ENCODE measurements at places on chromosomes 16 and 17.

- no peak for DNase-seq
Observed at GRCh38 chr17:65130832-65131231, 6.3 kb upstream of the RGS9 start.

GRCh38 chr17:67680445-67681224, 37.1 kb upstream of the NOL11 start:
- DNase-seq: no peak

DNA sequence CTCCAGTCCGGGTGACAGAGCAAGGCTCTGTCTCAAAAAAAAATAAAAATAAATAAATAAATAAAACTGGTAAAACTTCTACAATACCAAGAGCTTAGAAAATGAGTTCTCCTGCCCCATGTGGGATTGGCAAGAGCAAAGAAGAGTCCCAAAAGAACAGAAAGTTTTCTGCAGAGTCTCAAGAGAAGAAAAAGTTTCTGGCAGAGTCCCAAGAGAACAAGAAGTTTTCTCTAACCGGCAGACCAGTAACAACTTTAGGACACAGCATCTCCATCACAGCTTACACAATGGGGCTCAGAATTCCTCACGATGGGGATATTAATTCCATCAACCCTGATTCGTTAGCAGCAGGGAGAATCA, 1.1 kb downstream of the SLC39A11 start:
- no peak for DNase-seq

DNA sequence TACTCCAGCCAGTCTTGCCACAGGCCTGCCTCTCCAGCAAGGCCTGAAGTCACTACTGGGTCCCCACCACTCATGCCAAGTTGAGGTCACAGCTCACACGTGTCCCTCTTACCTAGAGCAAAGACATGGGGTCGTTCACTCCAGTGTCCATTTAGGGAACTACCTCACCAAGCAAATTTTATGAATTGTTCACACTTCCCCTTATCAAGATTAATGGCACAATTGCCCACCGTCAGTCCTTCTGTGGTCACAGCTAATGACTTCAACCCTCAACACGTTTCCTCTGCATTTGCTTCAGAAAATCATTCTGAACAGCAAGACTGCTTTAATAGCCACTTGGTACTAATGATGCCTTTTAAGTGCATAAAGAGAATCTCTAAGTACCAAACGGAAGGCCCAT, 14.6 kb downstream of the IRX6 start:
- DNase-seq: no peak

DNA sequence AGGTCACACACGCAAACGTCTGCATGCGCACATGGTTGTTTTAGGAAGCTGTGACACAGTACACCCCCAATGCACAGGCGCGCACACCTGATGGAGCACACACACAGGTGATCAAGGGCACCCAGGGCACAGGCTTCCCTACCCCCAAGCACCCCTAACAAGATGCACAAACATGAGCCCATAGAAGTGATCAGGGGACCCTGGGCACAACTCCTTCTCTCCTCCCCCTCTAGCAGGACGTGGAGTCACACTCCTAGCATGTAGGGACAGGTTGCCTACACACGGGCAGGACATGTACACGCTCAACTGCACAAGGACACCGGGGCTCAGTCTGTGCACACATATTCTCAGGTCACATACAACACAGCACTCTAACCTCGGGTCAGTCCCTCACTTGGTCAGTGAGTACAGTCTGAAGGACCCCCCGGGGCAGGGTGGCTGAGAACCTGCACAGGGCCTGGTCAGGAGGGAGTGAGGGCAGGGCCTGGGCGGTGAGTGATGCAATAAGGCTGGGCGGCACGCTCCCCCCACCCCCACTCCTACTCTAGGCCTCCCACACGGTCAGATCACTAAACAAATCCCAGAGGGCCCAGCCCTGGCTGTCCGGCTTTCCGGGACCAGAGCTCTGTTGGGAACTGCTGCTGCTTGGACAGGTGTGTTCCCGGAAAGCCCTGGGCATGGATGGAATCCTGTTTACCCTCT, 751 bp upstream of the DOC2B start:
- no peak for DNase-seq

- DNase-seq: no peak
Observed at GRCh38 chr16:89505204-89506112, 2.7 kb upstream of the SPG7 start.

DNA sequence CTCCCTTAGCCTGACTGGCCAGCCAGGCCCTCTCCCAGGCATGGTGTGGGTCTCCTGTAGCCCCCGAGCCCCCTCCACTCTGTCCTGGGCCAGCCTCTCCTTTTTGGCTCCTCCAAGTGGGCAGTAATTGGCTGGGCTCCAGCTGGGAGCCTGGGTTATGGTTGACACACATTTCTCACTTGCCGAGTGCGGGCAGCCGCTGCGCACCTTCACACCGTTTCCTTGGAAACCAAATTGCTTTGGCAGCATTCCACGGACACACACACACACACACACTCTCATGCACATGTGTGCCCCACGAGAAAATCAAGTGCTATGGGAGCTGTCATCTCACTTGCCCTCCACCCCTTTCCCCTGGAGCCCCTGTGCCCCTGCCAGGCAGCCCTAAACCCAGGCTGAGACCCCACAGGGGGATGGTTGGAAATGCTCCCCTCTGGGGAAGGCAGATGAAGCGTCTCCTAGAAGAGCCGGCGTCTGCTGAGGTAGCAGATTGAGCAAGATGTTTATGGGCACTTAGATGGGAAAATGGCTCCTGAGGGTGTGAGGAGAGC, 402.7 kb upstream of the TNRC6C start:
- DNase-seq: no peak

DNA sequence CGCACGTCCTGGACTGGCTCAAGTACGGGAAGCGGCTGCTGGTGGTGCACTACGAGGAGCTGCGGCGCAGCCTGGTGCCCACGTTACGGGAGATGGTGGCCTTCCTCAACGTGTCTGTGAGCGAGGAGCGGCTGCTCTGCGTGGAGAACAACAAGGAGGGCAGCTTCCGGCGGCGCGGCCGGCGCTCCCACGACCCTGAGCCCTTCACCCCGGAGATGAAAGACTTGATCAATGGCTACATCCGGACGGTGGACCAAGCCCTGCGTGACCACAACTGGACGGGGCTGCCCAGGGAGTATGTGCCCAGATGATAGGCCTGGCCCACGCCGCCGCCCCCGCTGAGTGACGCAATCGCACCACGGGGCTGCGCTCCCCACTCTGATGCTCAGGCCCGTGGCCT, 50.2 kb downstream of the WSCD1 start:
- peak; percentile 39 for DNase-seq

DNA sequence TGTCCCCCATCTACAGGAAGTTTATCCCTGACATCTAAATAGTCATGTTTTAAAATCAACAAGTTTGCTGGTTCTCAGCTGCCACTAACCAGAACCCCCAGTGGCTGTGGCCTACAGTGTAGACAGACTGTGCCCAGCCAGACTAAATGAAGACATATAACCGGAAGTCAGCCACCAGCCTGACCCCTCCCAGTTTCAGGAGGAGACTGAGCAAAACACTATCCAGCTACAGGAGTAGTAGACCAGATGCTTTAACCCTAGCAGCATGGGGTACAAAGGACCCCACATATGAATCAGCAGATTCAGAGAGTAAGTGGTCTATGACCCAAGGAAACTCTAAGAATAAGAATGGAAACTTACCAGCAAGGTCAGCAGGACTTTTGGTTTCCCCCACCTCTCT, 83.4 kb downstream of the HIC1 start:
- DNase-seq: no peak

GRCh38 chr16:47051031-47051430, 77.6 kb upstream of the DNAJA2 start:
- DNase-seq: no peak

- DNase-seq: no peak
Observed at GRCh38 chr16:84043486-84044117, 1.0 kb upstream of the SLC38A8 start.

DNA sequence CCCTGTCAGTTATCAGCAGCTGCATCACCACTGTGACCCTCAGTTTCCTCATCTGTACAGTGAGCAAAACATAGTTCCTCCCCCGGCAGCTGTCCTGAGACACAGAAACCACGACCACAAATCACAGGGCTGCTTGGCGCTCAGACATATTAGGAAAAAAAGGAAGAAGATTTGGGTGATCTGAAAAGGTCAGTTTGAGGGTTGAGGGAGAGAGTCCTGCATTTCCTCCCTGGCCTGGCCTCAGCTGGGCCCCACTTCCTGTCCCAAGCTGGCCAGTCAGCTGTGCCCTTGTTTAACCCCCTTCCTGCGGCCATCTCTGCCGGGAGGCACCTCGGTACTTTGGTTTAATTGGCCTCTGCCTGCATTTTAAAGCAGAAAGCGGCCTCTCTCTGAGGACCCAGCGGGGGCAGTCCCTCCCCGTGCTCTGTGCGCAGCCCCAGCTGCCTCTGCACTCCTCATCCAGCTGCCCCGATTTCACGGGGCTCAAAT, 24.0 kb upstream of the CIBAR2 start:
- no peak for DNase-seq

DNA sequence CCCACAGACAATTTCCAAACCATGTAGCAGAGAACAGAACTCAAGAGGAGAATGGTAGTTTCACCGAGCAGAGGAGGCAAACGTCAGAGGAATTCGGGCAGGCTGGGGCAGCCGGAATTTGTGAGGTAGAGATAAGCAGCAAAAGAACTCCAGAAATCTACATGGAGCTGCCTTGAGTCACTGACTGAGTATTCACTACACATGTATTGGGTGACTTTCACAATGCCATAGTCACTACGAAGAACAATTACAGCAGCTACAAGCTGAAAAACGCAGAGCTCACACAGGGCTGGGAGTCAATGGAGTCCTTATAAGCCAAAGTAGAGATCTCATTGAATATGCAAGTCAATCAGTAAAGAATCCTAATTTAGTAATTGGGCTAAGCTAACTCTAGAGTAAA, 13.4 kb downstream of the CMC2 start:
- no peak for DNase-seq

DNA sequence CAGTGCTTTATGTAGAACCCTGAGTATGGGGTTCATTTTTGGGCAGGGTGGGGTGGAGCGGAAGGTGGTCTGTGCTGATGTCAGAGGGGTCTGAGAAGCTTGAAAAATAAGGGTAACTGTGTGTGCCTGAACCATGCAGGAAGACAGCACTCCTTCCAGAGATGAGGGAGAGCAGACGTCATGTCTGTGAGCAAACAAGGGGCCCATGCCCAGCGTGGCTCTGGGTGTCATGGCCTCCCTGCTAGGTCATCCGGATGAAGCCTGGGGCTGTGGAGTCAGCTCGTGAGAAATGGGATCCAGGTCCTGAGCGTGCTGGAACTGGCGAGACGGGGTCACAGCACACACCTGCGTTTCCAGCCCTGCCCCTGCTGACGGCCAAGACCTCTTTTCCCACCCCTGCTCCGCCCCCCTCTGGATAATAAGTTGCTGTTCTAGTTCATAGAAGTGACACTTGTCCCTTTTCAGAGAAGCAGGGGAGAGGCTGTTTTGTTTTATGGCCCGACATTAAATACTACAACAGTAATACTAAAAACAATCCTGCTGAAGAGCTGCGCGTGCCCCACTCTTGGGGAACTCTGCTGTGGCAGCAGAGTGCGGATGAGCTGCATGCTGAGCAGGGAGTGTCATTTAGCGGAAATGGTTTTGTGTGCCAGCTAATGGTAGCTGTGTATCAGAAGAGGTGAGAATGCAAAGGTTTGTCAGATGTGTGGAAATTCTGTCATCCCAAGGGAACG, 92.6 kb downstream of the RPTOR start:
- no peak for DNase-seq

- DNase-seq: no peak
Observed at GRCh38 chr16:2458887-2459646, 842 bp upstream of the TEDC2 start.

GRCh38 chr16:56915336-56916119, 16.4 kb upstream of the HERPUD1 start:
- no peak for DNase-seq

- no peak for DNase-seq
Observed at GRCh38 chr17:10748531-10749181, 18.8 kb upstream of the TMEM220 start.

- no peak for DNase-seq
Observed at GRCh38 chr17:68185820-68186219, 62.0 kb upstream of the AMZ2 start.

- peak; percentile 84 for DNase-seq
Observed at GRCh38 chr17:49227436-49228261, 2.9 kb downstream of the PHOSPHO1 start.

GRCh38 chr16:57474671-57475661, 11.3 kb downstream of the DOK4 start:
- DNase-seq: no peak

GRCh38 chr17:18115517-18115916, 7.0 kb downstream of the MYO15A start:
- no peak for DNase-seq

DNA sequence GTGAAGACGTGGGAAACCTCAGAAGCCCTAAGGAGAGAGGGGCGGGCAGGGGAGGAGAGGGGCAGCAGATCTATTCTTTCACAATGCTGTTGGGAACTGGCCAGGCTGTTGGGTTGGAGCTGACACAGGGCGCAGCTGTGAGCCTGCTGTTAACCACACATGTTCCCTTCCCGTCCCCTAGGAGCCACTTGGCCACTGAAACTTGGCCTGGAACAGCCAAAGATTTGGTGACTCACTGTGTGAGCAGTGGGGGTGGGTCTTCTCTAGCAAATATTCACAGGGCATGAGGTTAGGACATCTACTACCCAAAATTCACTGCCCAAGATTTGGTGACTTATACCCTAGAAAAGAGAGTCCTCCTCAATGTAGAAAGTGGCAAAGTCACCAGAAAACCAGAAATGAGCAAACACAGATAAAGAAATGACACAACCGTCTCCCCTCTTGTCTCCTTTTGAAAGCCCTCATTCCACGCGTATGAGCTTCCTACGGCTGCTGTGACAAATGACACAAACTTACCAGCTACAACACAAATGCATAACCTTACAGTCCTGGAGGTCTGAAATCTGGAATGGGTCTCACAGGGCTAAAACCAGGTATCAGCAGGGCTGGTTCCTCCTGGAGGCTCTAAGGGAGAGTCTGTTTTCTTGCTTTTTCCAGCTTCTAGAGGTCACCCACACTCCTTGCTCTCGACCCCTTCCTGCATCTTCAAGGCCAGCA, 6.3 kb downstream of the TBC1D16 start:
- no peak for DNase-seq

- peak; percentile 86 for DNase-seq
Observed at GRCh38 chr17:66727634-66728570, 107.0 kb upstream of the CACNG5 start.

- no peak for DNase-seq
Observed at GRCh38 chr17:38435795-38436194, 7.5 kb downstream of the ARHGAP23 start.

GRCh38 chr17:33482636-33483035, 189.5 kb upstream of the ASIC2 start:
- DNase-seq: no peak
